CD4-positive, alpha-beta T cell treated with Interleukin-12 subunit alpha and Interleukin-12 subunit beta, for 1 hour (primary cell): ENCODE measurements at places on chromosomes 4 and X.

DNA sequence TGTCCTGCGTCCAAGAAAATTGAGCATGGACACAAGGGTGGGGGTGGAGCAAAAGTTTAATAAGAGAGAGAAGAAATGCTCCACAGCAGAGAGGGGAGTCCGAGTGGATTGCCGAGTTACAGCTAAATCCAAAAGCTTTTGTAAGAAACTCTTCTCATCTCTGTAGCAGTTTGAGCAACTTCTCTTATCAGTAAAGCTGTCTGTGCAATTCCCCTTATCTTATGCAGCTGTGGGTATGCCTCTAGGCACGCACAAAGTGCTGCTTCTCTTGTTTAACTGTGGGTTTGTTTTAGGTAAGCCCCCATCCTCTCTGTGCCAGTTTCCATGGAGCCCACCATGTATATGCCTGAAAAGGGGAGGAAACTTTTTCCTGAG lies 44.8 kb downstream of the HMGB2 start:
- DNase-seq: no peak

DNA sequence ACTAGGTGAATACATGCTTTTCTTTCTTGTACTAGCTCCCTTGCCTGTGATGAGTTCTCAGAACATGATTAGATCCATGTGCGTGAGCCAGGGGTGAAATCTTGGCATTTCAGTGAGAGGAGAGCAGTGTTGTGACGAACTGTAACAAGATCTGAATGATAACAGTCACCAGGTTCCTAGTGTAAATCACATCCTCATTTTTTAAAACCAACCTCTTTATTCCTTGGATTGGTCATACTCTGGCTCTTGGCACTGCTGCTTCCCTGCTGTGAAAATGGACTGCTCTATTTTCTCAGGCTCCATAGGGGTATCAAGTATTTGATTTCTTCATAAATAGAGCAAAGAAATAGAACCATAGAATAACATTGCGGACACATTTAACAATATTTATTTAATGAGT lies 206.3 kb downstream of the SLC4A4 start:
- DNase-seq: no peak

DNA sequence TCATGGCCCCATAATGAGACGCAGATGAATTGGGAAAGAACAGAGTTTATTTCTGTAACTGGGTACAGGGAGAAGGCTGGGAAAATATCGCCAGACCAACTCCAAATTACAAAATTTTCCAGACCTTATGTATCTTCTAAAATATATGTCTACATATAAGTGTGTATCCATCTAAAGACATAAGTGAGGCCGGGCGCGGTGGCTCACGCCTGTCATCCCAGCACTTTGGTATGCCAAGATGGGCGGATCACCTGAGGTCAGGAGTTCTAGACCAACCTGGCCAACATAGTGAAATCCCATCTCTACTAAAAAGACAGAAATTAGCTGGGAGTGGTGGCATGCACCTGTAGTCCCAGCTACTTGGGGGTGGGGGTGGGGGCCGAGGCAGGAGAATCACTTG lies 11.7 kb upstream of the DHRSX start:
- no peak for DNase-seq

DNA sequence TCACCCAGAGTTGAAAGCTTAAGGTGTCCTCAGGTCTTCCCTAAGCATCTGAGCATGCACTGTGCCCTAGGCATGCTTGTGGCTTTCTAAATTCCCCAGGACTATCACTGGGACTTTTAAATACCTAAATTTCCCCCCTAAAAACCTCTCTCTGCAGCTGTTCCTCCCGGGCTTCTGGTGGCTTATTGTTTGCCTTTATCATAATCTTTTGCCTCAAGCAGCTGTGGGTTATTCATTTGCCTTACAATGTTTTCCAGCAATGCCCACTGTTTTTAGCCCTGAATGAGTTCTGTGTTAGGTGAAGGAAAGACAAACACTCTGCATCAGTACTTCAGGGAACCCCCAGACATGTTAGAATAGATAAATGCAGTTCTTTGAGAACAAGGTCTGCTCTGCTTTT lies 455.0 kb downstream of the ZIC3 start:
- DNase-seq: no peak

DNA sequence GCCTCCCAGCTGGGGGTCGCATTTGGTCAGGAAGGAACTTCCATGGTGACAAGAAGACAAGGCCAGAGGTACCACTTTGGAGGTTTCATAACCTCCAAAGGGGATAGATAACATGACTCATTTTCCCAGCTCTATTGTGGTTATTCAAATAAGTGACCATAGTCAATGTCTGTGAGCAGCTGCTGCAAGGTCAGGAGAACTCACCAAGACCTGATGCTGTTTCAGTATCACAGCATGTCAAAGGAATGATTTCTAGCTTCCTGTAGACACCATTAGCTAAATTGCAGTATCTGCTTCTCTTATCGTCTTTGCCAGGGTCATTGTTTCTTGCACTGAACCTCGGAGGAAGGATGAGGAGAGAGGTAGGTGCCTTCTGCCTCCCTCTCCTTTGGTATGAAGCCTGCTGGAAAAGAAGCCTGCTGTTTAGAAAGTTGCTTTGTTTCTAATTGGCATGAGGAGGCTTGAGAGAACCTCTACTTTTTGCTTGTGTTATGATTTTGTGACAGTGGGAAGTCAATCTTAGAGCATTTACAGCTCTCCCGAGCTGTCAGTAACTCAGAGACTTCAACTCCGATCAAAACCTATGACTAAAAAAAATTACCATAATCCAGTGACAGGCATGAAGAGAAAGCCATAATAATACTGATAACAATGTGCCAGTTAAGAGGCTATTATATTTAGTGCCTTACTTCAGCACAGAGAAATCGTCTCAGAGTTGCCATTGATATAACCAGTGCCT lies 38.0 kb upstream of the GATB start:
- no peak for DNase-seq

- no peak for DNase-seq
Observed at GRCh38 chrX:37454537-37455285, 105.5 kb downstream of the PRRG1 start.

DNA sequence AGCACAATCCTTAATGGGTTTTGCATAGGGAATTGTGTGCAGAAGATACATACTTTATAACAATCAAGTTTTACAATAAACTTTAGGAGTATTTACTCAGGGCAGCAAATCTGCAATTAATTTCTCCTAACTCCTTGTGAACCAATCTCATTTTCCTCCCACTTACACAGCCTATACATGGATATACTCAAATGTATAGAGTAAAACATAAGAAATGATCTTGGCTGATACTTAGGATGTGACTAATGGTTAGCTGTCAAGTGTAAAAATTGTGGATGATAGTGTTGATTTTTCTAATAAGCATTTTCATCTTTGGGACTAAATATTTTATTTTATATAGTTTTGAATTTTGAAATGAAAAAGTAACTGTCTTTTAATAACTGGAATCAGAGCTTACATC lies 759.6 kb downstream of the GRID2 start:
- DNase-seq: no peak

GRCh38 chrX:133849676-133850075 lies 135.7 kb downstream of the GPC3 start:
- no peak for DNase-seq

GRCh38 chr4:169741569-169741968 lies 16.2 kb downstream of the HPF1 start:
- DNase-seq: no peak
